ENCODE measurements at places on chromosomes 6 and 20.

DNA sequence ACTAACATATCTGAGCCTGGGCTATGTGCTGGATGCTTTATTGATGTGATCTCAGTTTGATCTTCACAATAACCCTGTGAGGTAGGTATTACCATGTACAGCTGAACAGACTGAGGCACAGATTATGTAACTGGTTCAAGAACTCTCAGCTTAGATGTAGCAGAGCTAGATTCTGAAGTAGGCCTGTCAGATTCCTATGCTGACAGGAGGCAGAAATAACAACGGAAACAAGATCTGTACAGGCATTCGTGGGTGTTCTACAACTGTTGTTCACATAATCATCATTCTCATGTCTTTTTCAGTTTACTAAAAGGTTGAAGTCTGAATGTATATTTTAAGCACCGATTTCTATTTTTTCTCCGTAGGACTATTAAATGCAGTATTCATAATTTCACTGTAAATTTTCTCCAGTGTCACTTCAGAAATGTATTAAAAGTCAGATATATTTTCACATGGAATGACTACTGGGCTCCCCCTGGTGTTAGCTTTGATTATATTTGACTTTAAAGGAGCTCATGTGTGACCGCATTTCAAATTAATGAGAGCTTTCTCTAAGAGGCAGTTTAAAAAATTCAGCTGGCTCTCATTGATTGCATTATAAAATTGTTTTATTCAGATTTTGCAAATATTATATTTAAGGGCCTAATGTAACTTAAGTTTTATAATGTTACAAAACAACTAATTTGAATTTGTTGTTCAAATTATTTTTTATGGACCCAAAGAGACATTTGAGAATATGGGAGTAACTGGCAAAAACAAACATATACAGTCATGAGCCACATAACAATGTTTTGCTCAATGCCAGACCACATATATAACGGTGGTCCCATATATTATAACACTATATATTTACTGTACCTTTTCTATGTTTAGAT is 36.4 kb upstream of the SLC17A4 start:
- DNase-seq = peak; percentile 19

DNA sequence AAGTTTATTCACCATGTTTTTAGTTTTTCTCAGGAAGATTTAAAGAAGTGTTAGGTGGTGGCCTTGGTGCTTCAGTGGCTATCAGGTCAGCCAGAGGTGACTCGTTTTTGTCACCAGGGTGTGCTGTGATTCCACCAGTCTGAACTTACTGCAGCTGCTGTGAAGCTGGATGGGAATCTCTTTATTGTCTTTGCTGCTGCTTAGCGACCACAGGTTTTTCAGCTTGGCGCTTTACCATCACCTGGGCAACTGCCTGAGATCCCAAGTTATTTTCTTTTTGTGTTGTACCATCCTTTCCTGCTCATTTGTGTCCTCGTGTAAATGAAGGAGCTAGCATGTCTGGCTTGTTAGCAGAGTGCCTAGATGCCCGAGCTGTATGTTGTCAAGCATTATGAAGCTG is 146.9 kb downstream of the MACROD2 start:
- peak; percentile 21 for DNase-seq

GRCh38 chr6:45981046-45981445 is 34.6 kb downstream of the CLIC5 start:
- no peak for DNase-seq

DNA sequence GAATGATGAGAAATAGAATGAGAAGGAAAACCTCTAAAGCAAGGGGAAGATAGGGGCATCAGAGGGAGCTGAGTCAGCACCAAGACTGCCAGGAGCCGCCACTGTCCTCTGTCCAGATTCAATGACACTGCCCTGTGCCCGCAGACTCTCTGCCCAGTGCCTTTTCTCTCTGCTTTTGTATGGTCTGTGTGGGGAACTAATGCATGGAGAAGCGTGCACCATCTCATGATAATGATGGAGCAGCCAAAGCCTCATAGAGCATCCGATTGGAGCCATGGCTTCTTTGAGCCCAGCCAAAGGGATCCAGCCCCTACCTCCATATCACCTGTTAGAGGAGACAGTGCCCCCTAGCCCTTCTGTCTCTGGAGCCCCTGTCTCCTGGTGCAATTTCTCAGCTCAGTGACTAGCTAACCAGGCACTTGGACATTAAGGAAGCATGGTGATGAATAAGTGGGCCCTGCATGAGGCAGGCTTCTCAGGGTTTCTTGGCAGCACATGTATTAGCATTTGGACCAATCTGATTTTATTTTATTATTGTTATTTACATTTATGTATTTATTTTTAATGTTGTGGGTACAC is 6.5 kb upstream of the PFDN4 start:
- DNase-seq = no peak

All from HFF-Myc (cell line).